Stomach (tissue), 19 donors: ENCODE measurements at places on chromosomes 7 and 10.
A peak's percentile ranks its signal among the peaks of the same experiment; 100 is the strongest.

GRCh38 chr7:99010281-99010680, 131.9 kb downstream of the TRRAP start:
- DNase-seq = no peak

DNA sequence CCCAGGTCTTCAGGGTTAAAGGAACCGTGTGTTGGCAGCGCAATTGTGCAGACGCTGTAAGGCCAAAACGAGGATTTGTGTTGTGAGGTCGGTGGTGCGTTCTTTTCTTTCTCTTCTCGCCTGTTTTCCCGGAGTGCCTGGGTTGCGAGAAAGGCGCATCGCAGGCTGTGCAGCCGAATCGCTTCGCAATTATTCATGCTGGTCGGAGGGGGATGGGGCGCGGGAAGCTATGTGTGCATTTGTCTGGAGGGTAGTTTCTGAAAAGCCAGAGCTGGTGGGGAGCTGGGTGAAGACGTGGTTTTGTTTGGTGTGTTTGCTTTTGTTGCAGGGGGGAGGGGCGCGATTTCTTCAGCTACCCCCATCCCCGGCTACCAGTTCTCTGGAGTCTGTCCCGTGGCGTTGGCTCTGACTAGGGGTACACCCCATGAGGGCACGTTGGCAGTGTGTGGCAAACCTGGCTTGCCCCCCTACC, 2.1 kb downstream of the MXI1 start:
- DNase-seq = peak; percentile 87

DNA sequence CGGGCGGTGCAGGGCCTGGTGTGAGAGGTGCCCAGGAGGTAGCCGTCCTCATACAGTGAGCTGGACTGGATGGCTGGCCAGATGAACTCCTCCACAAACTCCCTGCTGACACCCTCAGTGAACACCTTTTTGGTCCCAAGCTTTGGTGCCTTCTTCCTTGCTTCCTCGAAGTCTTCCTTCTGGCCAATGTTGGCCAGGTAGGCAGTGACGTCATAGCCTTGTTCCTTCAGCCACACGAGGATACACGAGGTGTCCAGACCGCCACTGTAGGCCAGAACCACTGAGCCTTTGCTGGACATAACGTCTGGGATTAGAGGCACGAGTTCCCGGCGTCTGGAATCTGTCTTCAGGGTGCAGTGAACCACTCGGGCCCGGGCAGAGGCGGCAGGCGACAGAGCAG, 206.8 kb upstream of the SP4 start:
- no peak for DNase-seq

GRCh38 chr7:7331523-7331922, 149.2 kb downstream of the C1GALT1 start:
- no peak for DNase-seq

GRCh38 chr10:97335188-97335619, 675 bp upstream of the FRAT2 start:
- no peak for DNase-seq

GRCh38 chr7:117612637-117613036, 132.8 kb downstream of the CFTR start:
- DNase-seq = peak; percentile 7

GRCh38 chr7:101510297-101510696, 118.8 kb downstream of the MYL10 start:
- no peak for DNase-seq

GRCh38 chr7:34755008-34755407, 97.0 kb downstream of the NPSR1 start:
- no peak for DNase-seq

DNA sequence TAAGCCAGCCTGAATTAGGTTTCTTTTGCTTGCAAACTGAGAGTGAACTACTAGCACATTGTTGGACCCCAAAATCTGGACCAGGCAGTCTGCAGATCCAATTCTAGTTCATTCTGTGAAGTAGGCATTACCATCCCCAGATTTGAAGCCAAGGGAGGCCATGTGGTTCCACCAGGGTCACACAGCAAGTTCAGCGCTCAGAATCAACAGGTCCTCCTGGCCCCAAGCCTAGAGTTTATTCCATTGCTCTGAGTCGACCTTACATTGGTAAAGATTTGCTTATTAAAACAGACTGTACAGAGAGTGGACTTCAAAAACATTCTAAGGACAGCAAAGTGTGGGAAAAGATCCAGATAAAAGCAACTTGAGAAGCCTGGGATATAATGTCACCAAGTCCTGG, 50.9 kb downstream of the AFAP1L2 start:
- DNase-seq = no peak
